Left ventricle myocardium superior (tissue), 1 donor: ENCODE measurements at places on chromosomes 5 and 9. TPM values are rescaled to one million over a fixed set of nuclear protein-coding genes. Genes with fewer than 3 reads are reported as not detected.
A peak's percentile ranks its signal among the peaks of the same experiment; 100 is the strongest.

Gene SPINK5
- total RNA-seq: 0.22 TPM

Gene ACTBL2
- not detected for total RNA-seq

- DNase-seq: no peak
Measured at GRCh38 chr5:111259636-111260035, 35.5 kb downstream of the CAMK4 start.

DNA sequence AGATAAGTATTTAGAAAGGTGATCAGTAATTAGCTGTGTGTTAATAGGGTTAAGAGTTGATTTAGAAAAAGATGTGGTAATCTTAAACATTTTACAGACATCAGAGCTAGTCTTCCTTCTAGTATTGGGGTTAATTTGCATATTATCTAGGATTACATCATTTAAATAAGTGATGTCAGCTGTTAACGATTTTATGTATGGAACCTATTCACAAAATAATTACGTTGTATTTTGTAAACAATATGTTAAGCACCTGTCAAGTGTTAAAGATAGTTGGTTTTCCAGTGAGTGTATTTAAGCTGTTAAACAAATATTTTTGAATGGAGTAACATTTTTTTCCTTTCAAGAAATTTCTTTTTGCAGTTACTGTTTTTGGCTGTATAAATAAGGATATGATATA, 2.2 kb downstream of the DCP2 start:
- no peak for DNase-seq

DNA sequence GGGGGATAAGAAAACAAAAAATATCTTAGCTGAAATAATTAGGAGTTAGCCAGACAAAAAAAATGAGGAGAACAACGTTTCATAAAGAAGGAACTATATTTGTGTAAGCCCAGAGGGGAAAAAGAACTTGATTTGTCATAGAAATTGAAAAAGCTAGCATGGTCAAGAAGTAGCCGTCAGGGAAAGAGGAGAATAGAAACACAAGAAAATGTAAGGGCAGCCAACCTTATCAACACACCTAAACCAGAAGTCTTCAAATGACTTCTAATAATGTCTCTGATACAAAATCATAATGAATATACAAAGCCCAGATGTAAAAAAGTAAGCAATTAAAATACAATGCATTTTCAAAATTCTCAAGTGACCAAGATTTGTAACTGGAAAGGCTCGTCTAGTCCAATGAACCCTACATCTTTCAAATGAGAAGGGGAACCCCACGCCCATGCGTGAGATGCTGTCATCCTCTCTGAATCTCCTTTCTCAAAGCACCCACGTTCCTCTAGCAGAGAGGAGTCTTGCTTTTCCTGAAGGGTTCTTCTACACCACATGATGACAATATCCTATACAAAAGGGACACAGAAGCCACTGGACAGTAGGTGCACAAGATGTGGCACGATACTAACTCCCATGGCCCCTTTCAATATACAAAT, 103.7 kb downstream of the ARL15 start:
- no peak for DNase-seq

- DNase-seq: no peak
Measured at GRCh38 chr5:14660833-14661232, 3.7 kb upstream of the OTULIN start.

DNA sequence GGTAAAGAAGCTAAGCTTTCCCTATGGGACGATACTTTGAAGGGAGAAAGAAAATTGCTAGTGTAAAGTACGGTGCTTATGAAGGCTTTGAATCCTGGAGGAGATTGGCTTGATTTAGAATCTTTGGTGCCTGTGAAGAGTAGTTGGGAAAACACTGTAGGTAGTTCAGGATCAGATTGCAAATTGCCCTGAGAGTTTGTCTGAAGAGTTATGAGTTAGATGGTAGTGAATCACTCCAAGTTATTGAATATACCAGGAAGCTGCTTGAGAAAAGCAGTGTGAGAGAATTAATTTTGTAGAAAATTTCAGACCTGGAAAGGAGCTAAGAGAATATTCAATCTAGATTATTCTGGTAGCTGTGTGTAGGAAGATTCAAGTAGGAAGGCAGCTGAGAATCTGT, 11.5 kb downstream of the MAN2A1 start:
- DNase-seq: no peak

Gene KIF4B
- total RNA-seq: 0.05 TPM

DNA sequence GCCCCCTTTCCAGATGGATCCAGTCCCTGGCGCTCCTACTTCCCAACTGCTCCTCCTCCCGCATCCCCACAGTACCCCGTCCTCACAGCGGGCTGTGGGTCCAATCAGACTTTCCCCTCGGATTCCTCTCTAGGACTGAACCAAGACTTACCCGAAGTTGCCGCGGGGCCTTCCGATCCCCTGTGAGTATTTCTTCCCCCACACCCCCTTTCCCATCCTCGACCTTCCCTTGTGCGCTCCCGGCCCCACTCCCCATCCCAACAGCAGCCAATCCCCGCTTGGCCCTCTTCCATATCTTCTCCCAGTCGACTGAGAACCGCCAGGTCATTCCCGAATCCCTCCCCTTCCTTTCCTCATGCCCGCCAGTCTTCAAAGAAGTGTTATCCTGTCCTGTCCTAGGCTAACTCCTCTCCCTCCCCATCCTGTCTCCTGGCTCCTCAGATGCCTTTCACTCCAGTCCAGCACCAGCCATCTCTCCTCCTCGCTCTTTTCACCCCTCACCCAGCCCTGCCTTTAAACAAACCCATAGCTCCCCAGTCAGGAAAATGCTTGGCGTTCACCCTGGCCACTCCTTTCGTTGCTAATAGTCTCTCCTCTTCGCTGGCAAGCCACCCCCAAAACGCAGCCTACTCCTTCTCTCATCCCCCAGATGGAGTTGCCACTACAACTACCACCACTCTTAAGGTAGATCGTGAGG, 646 bp downstream of the SWI5 start:
- DNase-seq: peak; percentile 48
